Fibroblast of lung (primary cell): ENCODE measurements at places on chromosomes 13 and 19. TPM values are rescaled to one million over a fixed set of nuclear protein-coding genes. Genes with fewer than 3 reads are reported as not detected.

The NDUFB7 gene
- polyA plus RNA-seq = 100 and 110 TPM in 2 replicates

- peaks cover 3% of the 10 kb centered on the region for H3K36me3 ChIP-seq
- H3K4me1 ChIP-seq = peaks cover 27% of the 10 kb centered on the region
- peak; percentile 61 for DNase-seq
- H3K27ac ChIP-seq = no peak overlapping the region
These were observed 29.5 kb downstream of the COL4A1 start for GRCh38 chr13:110277357-110277975.

GRCh38 chr19:8486661-8487136, 15.7 kb downstream of the PRAM1 start:
- H3K4me1 ChIP-seq = no peaks in the 10 kb centered on the region
- H3K36me3 ChIP-seq = peaks cover 36% of the 10 kb centered on the region
- H3K27ac ChIP-seq = no peak overlapping the region
- no peak for DNase-seq

- H3K4me1 ChIP-seq = no peaks in the 10 kb centered on the region
- H3K27ac ChIP-seq = no peak overlapping the region
- H3K4me3 ChIP-seq = no peak overlapping the region
- DNase-seq = no peak
- H3K36me3 ChIP-seq = no peaks in the 10 kb centered on the region
These were observed 1.5 kb downstream of the AMER2 start for GRCh38 chr13:25170554-25171111.

DNA sequence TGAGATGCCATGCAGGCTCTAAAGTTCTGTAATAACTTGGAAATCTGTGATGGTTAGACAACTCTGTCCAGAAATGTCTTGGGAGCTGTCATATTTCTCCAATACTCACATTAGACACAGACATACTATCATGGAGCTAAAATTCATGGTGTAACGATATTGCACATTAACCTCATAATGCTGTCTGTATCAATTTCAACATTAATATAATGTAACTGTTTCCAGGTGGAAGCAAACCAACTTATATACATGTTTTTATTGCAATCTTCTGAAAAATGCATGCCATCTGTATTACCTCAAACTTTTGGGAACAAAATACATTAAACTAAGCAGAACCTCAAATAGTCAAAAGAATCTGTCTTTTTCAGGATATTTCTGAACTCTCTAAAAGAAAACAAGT, 14.7 kb upstream of the SPART start:
- H3K4me3 ChIP-seq = no peak overlapping the region
- H3K4me1 ChIP-seq = no peaks in the 10 kb centered on the region
- no peak overlapping the region for H3K27ac ChIP-seq
- no peak for DNase-seq
- no peaks in the 10 kb centered on the region for H3K27me3 ChIP-seq

DNA sequence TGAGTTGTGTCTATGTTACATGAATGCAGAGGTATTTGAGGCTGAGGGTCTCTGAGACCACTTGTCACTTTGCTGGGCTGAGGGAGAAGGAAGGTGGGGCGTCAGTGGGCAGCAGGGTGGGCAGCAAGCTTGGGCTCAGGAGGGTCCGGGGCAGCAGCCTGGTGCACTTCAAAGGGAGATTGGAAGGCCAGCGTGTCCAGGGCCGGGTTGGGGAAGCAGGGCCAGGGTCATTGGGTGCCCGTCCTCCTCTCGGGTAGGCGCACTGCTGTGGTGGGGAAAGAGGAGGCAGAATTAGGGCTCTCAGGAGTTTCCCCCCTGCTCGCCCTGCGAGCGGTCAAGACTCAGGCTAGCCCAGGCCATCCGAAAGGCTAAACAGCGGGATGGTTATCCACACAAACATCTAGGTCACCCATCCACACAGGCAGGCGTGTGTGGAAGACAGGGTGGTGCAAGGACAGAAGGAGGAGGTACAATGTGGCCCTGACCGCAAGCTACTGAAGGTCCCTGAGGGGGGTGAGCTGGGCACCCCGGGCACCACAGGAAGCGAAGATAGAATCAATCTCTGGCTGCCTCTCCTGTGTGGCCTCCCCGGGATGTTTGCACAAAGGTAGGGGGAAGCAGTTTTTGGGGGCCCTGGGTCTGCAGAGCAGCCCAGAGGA, 37.7 kb downstream of the MYO9B start:
- H3K4me1 ChIP-seq = peaks cover 7% of the 10 kb centered on the region

The CAPN12 gene
- polyA plus RNA-seq = 0.07 and 0.20 TPM in 2 replicates

- peaks cover 14% of the 10 kb centered on the region for H3K4me1 ChIP-seq
- H3K36me3 ChIP-seq = no peaks in the 10 kb centered on the region
- H3K4me3 ChIP-seq = no peak overlapping the region
These were observed 20.5 kb downstream of the CYTH2 start for GRCh38 chr19:48489608-48490216.

GRCh38 chr19:58021541-58022282, 12.1 kb upstream of the ZSCAN1 start:
- H3K4me3 ChIP-seq = no peak overlapping the region
